ENCODE measurements at places on chromosomes 6 and 20. TPM values are rescaled to one million over a fixed set of nuclear protein-coding genes. Genes with fewer than 3 reads are reported as not detected.

DNA sequence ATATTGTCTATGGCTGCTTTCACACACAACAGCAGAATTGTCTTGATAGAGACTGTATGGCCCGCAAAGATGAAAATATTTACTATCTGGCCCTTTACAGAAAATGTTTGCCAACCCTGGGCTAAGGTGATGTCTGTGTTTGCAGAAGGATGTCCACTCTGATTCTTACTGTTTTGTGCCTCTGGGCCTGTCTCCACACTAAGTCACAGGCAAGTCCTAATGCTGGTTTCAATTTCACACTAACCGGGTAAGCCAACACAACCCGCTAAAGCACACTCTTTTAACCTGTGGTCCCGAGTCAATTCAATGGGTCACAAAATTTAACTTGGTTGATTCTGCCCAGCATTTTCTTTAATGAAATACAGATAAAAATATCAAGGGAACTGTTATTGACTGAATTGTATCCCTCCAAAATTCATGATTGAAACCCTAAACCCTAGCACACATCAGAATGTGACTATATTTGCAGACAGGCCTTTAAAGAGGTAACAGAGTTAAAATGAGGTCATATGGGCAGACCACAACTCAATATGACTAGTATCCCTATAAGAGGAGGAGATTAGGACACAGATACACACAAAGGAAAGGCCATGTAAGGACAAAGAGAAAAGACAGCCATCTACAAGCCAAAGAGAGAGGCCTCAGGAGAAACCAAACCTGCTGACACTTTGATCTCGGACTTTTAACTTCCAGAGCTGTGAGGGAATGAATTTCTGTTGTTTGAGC, 78.4 kb downstream of the FYN start:
- DNase-seq = no peak

GRCh38 chr20:54573838-54574237, 98.4 kb downstream of the DOK5 start:
- no peak for DNase-seq

- no peak for DNase-seq
Measured at GRCh38 chr6:34953061-34954025, 64.3 kb downstream of the ANKS1A start.

DNA sequence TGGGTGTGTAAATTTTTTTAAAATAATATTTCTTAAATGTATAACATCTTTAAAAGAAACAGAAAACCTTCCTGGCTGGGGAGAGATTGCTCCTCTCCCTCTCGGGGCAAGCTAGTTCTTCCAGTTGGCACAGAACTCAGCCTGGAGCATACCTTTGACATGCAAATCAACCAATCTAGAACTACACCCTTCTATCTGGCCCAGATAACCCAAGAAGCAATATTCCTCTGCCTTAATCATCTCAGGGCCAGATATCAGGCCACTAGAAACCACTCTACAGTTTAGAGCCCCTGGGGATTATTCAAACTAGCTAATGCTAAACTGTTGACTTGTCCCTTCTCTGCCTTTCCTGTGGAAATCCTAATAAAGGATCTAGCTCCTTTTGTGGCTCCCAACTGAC, 33.9 kb downstream of the CYP39A1 start:
- no peak for DNase-seq

DNA sequence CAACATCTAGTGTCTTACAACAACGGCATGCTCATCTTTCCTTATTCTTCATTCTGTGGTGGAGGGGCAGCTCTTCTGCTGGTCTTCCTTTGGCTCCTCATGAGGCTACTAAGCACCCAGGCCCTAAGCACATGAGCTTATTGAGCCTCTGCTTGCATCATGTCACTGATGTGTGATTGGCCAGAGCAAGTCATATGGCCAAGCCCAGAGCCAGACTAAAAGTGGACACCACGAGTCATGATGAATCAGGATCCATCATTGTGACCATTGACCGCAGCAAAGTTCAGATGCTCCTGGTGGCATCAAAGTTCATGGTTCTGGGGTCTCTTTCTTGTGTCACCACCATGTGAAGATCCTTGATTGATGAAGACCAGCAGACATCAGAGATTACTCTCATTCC, 192.0 kb upstream of the FOXA2 start:
- DNase-seq = no peak

Gene SUN5
- not detected for total RNA-seq

Gene CENPQ
- 20.2 TPM for total RNA-seq

DNA sequence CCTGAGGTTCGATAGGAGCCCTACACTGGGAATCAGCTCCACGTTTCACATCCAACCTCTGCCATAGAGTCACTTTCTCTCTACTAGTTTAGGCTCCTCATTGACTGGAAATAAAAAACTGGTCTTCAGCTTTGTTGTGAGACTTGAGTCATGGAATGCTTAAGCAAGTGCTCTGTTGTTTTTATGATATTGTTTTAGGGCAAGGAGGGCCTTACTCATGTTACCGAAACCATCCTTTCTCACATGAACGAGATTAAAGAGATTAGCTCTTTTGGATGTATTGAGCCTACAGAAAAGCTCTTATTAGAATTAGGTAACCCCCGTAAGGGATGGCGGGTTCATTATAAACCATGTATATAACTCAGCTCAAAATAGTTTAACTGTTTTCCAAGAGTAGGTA, 6.9 kb upstream of the MOCS1 start:
- no peak for DNase-seq

GRCh38 chr6:85672050-85672449, 29.4 kb upstream of the SYNCRIP start:
- peak; percentile 38 for DNase-seq

GRCh38 chr20:46021361-46022359, 7.4 kb upstream of the SLC12A5 start:
- DNase-seq = peak; percentile 97

DNA sequence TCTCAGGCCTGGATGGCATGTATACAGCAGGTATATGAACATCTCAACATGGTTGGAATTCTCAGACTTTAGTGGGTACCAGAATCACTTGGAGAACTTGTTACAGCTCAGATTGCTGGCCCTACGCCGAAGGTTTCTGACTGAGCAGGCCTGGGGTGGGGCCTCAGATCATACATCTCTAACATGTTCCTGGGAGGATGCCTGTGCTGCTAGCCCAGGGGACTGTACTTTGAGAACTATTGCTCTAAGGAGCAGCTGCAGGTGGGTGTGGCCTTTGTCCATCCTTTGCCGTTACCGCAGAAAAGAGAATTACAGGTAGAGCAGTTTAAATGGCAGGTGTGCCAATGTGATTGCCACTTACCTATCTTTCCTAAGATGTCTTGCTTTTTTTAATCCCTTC, 310.5 kb upstream of the JAG1 start:
- no peak for DNase-seq

- no peak for DNase-seq
Measured at GRCh38 chr6:165013701-165014100, 295.7 kb downstream of the C6orf118 start.

- no peak for DNase-seq
Measured at GRCh38 chr6:15739353-15739752, 76.5 kb upstream of the DTNBP1 start.

Gene MLN
- total RNA-seq = not detected

- no peak for DNase-seq
Measured at GRCh38 chr6:8860671-8861070, 425.3 kb upstream of the SLC35B3 start.

GRCh38 chr20:58224097-58224496, 4.4 kb downstream of the ANKRD60 start:
- no peak for DNase-seq

Gene HLA-DRA
- total RNA-seq = 4.4 TPM

GRCh38 chr6:37974943-37975342, 155.4 kb downstream of the ZFAND3 start:
- no peak for DNase-seq

- DNase-seq = peak; percentile 69
Measured at GRCh38 chr6:125154761-125155135, 1.2 kb downstream of the TPD52L1 start.

Gene PRSS16
- 11.8 TPM for total RNA-seq

DNA sequence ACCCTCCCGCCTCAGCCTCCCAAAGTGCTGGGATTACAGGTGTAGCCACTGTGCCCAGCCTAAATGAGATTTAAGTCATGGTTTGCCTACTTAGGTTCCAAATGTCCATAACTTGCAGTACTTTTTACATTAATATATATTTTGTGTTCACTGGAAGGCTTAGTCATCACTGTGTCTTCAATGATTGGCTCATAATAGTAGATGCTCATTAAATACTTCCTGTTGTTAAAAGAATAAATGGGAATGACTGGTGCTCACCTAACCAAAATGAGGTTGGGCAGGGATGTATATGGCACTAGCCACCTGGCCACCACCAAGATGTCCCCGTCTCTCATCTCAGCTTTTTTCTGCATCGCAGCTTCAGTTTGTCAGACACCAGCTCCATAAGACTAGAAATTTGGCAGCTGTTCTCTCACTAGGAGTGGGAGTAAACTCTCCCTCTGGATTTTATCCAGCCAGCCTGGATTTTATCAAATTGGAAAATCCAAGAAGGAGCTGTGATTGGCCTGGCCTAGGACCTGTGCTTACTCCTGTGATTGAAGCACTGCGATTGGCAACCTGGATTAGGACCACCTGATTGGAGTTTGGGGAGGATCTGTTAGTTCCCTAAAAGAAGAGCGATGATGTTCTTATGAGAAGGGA, 1.1 kb upstream of the GLO1 start:
- DNase-seq = no peak

Gene SEMG1
- 4.0 TPM for total RNA-seq

Gene NKX2-4
- 0.35 TPM for total RNA-seq

All from GM23338 (cell line).